ENCODE measurements at places on chromosomes 11 and 22.

DNA sequence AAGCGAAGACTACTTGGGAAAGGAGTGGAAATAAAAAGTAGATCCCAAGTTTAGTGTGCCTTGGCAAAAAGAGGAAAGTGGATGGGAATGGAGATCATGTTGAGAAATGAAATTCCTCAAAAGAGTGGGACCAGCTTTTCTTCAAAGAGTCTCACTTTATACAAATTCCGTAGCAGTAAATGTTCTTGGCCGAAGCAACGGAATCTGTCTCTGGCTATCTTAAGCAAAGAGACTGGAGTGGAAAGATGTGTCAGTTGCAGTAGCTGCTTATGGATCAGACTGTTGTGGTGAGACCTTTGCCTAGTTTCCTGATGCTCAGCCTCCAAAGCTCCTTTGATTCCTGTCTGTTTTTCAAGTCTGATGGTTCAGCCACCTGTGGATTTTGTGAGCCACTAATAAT is 73.6 kb downstream of the CSTPP1 start:
- DNase-seq: no peak

DNA sequence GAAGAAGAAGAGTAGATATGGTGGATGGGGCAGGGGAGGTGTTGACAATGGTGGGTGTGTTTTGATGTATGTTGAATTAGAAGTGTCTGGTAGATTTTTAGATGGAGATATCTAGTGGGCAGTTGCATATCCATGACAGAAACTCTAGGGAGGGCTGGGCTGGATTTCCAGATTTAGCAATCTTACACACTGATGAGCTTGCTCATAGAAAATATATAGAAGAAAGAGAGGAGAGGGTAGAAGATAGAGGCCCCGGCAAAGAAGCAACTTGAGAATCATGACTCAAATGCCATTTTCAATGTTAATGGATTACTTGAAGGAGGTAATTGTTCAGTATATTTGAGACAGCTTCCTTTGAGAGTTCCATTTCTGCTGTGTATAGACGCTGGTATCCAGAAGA is 8.2 kb downstream of the REXO2 start:
- no peak for DNase-seq

DNA sequence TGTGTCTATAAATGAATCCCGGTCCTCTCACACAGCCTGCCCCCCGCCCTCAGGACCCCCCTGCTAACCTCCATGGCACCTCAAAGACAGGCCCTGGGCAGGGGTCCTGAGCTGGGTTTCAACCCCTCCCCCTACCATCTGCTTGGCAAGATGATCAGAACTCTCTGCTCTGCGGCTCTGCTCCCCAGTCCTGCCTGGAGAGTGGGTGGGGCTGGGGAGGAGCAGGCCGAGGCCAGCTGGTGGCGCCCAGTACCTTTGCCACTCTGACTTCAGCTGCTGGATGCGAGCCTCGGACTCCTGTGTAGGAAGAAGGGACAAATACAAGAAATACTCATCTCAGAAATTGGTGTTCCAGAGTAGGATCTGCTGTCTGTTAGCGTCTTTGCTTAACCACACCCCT is 15.0 kb downstream of the SUN2 start:
- no peak for DNase-seq

DNA sequence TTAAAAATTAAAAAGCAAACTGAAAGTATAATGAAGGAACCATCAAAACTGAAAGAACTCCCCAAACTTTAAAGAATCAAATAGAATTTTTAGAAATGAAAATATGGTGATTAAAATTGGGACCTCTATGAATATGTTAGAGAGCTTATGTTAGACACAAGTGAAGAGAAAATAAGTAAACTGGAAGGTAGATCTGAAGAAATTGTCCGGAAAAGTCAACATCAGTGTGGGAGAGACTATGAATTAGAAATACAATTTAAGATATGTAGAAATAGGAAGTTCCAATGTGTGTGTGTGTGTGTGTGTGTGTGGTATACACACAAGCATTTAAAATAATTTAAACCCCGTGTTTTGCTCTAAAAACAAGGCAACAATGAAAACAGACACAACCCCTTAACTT is 4.9 kb upstream of the OR8B4 start:
- no peak for DNase-seq

DNA sequence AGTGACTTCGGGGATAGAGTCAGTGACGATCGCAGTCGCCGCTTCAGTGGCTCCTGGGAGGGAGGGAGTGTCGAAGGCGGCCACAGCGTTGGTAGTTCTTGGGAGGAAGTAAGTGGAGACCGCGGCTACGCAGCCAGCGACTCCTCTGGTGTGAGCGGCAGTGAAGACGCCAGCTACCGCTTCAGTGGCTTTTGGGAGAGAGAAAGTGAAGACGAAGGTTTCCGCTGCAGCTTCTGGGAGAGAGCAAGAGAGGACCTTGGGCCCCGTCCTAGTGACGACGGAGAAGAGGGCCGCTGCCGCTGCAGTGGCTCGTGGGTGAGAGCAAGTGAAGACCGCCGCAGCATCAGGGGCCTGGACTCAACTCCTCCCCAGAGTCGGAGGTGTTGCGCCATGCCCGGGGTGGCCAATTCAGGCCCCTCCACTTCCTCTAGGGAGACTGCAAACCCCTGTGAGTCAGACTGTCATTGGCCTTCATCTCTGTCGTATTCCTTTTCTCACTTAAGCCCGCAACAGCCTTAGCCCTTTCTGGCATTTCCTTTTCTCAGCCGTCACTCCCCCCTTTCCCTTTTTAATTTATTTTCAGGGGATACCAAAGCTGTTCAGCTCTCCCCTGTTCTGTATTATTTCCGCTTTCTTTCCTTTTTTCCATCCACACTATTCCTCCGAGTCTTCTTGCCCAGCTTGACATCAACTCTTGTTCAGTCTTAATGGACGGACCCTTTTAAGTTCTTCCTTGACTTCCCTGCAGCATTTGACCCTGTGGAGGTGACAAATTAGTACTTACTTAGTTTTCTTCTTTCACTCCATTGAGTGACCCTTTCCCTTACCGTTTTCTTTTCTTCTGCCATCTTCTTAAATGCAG is 1.0 kb downstream of the ANKRD42 start:
- peak; percentile 91 for DNase-seq

GRCh38 chr11:86403458-86403857 is 28.8 kb downstream of the CCDC81 start:
- DNase-seq: no peak

DNA sequence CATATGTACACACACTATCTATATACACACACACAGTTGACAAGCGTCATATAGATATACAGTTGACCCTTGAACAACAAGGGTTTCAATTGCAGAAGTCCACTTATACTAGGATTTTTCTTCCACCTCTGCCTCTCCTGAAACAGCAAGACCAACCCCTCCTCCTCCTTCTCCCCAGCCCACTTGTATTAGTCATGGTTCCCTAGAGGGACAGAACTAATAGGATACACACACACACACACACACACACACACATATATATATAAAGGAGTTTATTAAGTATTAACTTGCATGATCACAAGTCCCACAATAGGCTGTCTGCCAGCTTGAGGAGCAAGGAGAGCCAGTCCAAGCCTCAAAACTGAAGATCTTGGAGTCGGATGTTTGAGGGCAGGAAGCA is 92.9 kb downstream of the DHCR7 start:
- DNase-seq: no peak

GRCh38 chr11:9596926-9597464 is 23.5 kb downstream of the WEE1 start:
- no peak for DNase-seq
